HS-27A (cell line): ENCODE measurements at places on chromosomes 2 and 18.

- DNase-seq, result no peak
Observed at GRCh38 chr2:85239102-85239501, 88.7 kb downstream of the TGOLN2 start.

GRCh38 chr2:213232649-213233437, 51.4 kb upstream of the SPAG16 start:
- no peak for DNase-seq

DNA sequence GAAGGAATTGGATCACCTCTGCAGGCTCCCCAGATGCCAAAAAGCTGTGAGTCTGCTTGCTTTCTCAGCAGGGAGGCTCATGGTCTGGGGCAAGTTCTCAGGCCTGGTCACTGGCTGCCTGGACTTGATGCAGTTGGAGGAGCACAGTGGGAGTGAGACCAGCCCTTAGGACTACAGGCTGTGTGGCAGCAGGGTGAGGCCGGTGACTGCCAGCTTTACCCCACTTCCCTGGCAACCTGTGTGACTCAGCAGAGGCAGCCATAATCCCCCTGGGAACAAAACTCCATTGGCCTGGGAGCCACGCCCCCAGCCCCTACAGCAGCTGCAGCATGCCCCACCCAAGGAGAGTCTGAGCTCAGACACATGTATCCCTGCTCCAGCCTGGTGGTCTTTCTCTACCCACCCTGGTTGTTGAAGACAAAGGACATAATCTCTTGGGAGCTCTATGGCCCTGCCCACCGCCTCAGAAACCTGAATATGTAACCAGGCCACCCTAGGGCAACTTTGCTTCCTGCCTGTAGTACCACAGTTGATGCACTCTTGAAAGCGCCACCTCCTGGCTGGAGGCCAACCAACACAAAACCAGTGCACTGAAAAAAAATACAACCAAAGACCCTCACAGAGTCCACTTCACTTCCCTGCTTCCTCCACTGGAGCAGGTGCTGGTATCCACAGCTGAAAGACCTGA, 106.8 kb upstream of the SPATS2L start:
- no peak for DNase-seq

DNA sequence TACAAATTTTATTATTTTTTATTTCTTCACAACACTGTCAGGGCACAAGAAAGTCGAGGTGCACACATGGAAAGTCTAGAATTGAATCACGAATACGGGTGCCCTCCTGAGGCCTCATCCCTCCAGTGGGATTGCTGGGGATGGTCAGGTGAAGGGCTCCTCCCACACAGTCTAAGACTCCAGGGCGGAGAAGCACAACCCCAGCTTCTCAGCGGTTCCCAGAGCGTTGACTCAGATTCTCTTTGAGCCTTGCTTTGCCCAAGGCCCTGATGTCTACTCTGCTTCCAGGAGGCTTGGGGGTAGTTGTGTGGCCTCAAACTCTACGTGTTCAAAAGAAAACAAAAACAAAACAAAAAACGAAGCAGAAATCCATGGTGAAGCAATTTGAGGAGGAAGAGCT, 108.4 kb downstream of the LYPD6B start:
- no peak for DNase-seq

DNA sequence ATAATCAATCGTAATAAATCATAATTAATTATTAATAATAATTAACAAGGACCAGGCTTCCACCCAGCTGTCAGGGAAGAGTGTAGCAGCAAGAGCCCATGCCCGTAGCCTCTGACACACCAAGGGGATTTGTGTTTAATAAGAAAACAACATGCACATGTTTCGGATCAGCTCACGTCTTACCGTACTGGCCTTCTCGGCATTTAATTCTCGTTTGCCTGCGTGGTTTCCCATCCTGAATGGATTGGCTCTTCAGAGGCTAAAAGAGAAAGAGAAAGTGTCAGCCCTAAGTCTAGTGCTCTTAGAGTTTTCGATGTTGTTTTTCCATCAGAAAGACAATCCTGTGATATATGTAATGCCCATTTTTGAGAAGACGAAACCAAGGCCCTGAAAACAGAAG, 27.6 kb downstream of the MBP start:
- DNase-seq, result no peak

- no peak for DNase-seq
Observed at GRCh38 chr2:39932198-39932597, 153.1 kb upstream of the THUMPD2 start.

DNA sequence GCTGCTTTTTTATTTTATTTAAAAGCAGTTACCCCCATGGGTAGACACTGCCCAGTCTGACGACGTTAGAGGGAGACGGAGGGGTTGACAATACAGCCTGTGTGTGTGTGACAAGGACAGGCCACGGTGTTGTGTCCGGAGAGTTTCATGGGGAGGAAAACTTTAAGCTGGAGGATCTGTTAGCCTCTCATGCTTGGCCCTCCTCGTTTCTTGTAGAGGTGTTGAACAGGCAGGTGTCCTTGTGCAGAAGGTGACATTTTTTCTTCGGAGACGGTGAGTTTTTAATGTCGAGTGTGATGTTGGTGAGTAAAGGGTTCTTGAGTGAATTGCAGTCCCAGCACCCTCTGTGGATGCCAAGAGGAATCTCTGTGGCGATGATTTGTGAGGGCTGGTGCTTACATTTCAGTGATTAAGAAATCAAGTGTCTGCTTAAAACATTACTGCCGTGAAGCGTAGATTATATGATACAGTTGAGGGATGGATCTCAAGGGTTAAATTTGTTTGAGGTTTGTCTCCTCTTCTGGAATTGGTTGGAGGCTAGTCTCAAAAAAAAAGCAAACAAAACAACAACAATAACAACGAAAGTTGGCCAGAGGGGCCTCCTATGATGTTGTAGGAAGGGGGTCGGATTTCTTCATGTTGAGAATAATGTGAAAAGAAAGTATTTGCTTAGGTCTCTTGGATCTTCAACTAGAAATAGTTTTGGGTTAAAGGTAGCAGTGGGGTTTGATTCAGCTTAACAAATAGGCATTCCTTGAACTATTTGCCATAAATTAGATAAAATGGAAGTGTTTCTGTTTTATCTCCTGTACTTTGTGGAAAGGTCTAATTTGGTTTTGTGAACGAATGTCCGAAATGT, 1.6 kb downstream of the NCOA1 start:
- no peak for DNase-seq

GRCh38 chr2:137834760-137835379, 129.4 kb upstream of the HNMT start:
- DNase-seq, result no peak

DNA sequence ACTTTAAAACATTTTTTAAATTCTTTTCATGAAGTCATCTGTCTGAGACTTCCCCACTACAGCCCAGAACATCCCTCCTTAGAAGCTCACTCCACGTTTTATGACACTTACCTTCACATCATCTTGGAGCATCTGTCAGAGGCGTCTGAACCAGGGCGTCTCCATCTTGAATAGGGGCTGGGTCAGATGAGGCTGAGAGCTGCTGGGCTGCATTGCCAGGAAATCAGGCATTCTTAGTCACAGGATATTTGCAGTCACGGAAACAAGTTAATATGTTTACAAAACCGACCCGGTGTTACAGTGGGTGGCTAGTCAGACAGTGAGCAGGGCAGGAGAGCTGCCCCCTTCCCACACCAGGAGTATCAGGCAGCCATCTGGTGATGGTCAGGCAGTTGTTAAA, 456.5 kb downstream of the FBXO15 start:
- DNase-seq, result no peak

- DNase-seq, result no peak
Observed at GRCh38 chr2:85174943-85175342, 41.8 kb downstream of the TCF7L1 start.

GRCh38 chr2:218395456-218395825, 4.2 kb upstream of the CTDSP1 start:
- DNase-seq, result no peak

DNA sequence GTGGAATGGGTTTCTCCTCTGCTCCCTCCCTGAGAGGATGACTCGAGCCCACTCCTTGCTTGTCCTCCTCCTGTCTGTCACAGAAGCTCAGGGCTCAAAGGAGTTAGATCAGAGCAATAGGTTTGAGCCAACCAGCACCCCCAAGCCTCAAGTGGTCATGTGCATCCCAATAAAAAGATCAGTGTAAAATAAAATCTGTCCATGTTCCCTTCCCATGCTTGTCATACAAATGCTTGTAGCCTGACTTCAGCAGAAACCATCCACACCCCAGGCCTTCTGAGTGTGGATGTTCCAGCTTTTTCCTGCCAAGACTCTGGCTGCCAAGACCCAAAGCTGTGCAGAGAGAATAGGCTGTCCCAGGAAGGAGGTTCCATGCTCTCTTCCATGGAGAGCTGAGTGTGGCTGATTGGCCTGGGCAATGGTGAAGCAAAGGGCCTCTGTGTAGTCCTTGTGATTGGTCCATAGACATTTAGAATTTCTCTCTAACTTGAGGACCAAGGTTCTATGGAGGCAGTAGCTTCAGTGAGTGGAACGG, 67.4 kb downstream of the GYPC start:
- DNase-seq, result no peak

- DNase-seq, result no peak
Observed at GRCh38 chr2:46041434-46041833, 255.8 kb upstream of the EPAS1 start.

DNA sequence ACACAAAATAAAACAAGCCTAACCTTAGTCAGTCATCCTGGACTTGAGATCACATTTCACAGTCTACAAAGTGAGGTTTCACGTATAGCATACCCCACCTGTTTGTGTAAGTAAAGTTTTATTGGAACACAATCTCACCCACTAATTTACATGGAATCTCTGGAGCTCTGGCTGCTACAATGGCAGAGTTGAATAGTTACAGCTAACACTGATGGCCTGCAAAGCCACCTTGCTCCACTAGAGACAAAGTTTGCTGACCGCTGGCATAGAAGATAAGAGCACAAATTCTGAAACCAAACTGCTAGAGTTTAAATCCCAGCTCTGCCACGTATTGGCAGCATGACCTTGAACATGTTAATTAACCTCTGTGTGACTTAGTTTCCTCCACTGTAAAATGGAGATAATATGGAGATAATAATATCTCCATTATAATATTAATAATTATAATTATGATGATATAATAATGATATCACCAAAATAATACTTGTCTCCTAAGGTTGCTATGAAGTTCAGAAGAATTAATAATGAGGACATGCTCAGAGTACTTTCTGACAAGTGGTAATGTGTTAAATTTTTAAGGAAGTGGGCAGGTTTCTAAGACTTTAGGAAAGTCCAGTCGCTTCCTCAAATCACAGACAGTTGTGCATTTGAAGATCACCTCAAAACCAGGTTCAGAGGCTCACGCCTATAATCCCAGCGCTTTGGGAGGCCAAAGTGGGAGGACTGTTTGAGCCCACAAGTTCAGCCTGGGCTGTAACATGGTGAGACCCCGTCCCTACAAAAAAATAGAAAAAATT, 204.6 kb downstream of the SH3RF3 start:
- no peak for DNase-seq

DNA sequence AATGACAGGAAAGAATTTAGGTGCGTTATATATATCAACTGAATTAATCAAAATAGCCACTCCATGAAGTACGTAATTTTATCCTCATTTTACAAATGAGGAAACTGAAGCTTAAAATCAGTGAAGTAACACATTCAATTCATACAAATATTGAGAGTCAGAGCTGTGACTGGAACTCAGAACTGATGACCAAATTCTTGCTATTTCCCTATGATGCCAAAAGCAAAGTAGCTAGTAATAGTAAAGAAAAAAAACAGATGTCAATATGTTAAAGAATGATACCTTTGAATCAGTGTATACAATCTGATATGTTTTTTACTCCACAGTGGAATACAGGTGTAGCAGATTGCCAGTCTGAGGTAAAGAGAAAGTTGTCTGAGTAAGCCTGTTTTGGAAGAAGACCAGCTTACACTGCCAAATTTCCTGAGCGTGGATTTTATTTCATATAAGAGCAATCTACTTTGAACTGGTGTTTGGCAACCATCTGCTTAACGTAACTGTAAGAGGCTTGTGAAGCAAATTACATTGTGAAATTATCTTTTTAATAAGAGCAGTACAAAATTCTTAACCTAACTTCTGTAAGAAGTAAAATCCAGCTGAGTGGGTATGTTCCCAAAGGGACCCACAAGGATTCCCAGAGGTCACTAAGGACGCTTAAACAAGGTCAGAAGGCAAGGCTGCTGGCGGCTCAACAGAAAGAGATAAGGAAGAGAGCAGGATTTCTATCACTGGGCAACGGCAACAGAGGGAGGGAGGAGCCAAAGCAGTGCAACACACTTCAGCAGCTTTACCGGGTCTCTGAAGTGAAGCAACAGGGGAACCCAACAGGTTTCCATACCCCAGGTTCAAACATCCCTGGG, 85.6 kb downstream of the IKZF2 start:
- DNase-seq, result no peak

DNA sequence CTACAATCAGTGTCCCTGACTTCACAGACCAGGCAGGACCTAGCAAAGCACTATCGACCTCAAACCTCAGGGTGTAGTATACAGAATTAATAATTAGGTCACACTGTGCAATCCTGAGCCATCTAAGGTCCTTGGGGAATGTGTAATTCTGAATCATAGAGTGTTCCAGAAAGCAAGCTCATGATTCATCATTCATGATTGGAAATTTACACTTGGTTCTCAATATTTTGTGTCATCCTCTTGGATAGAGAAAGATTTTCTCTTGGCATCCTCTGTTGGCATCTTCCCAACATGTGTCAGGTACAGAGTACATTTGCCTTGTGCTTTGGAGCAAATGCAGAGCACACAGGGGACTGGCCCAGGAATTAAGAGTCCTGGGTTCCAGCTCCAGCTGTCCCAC, 245.0 kb upstream of the NT5C1B start:
- peak; percentile 64 for DNase-seq
